ENCODE measurements at places on chromosomes 1 and 21.

DNA sequence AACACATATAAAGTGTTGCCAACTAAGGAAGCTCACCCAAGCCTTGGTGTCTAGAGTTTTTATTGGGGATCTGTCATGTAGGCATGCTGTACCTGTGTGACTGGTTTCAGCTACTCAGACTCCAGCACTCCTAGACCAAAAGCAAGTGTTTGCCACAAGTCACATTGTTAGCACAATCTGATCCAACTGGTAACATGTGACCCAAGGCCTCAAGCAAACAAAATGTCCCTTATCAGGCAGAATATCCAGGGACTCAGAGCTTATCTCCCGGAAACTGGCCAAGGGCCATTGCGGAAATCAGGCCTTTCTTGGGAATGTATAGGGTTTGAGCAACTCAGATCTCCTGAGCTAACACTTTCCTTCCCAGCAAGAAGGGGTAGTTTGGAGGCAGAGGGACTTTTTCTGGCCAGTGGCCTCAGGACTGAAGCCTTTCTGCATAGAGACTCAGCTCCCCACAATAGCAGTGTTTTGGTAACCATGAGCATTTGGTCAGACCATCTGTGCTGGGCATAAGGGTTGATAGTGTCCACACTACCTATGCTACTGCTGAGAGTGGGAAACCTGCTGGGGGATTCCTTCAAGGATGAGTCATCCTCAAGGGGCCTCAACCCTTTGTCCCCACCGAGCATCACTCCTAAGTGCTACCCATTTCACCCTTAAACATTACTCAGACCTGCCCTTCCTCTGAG is 29.6 kb downstream of the NHLH2 start:
- no peak for DNase-seq

DNA sequence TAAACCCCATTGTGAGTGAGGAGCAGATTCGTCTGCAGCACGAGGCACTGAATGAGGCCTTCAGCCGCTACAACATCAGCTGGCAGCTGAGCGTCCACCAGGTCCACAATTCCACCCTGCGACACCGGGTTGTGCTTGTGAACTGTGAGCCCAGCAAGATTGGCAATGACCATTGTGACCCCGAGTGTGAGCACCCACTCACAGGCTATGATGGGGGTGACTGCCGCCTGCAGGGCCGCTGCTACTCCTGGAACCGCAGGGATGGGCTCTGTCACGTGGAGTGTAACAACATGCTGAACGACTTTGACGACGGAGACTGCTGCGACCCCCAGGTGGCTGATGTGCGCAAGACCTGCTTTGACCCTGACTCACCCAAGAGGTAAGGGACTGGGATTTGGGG is 132.2 kb downstream of the PAPPA2 start:
- DNase-seq, result no peak

- no peak for DNase-seq
These were observed 125.4 kb downstream of the SIK1 start for GRCh38 chr21:43301409-43302061.

GRCh38 chr1:53112271-53112774 is 30.1 kb downstream of the SLC1A7 start:
- no peak for DNase-seq

GRCh38 chr1:55441489-55441888 is 226.3 kb upstream of the USP24 start:
- DNase-seq, result no peak

- peak; percentile 53 for DNase-seq
These were observed 884 bp downstream of the PHACTR4 start for GRCh38 chr1:28370239-28371009.

DNA sequence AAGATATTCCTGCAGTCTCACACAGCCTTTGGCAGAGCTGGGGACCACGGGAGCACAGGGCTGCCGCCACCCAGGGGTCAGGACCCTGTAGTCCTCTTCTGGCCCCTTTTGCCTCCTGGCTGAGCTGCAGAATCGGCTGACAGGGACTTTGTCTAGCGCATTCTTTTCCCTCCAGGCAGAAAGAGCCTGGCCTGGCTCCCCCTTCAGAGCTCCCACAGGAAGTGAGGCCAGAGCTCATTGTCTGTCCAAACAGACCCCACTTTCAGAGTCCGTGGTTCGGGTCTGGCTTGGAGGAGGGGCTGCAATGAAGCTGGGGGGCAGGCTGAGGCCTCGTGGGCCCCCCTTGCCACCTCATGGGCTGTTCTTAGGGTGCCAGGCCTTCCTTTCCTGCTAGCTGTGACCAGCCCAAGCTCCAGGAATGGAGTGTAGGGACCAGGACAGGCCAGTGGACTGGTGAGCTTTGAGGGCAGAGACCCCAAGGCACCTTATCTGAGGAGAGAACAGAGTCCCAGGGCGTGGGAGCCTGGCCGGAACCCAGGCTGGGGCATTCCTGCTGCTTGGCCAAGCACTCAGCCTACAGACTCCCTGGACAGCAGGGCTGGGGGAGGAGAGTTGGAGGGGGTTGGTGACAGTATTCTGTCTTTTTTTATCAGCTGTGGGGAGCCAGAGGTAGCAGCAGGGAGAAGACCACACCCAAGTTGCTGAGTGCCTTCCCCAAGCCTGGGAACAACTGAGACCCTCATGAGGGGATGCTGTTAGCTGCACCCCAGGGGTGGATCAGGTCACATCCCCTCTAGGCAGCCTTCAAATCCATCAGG is 4.7 kb downstream of the CELSR2 start:
- DNase-seq, result no peak
